ENCODE measurements at places on chromosomes 4 and X. TPM values are rescaled to one million over a fixed set of nuclear protein-coding genes. Genes with fewer than 3 reads are reported as not detected.
A peak's percentile ranks its signal among the peaks of the same experiment; 100 is the strongest.

The CYLC1 gene
- not detected for polyA plus RNA-seq

The KLHL4 gene
- polyA plus RNA-seq, result 0.51 TPM

DNA sequence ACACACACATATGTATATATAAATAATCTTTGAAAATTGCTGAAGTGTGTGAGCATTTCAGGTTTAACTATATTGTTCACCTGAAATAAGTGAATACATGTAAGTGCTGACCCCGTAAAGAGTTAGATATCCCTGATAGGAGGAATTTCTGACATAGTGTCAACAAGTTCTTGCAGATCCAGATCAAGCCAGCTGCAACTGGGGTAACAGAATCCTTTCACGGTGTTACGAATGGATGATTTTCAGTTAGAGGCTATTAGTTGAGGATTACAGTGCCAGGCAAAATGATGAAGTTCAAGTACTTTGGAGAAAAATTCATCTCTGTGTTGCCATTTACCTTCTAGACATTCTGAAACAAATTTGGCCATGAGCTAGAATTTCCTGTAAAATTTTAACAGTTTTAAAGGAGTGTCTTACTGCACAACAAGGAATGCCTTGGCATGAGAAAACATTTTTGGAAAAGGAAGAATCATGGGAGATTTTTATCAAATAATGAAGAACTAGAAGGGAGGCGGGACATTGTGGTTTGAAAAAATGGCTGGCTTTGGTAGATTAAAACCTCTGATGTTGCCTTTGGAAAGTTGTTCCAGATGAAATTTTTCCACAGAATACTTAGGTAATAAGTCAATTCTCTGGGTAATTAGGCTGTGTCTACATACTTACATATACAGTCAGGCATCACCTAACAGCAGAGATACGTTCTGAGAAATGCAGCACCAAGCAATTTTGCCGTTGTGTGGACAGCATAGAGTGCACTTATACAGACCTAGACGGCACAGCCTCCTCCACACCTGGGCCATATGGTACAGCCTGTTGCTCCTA, 84.4 kb upstream of the FAT1 start:
- DNase-seq, result no peak

DNA sequence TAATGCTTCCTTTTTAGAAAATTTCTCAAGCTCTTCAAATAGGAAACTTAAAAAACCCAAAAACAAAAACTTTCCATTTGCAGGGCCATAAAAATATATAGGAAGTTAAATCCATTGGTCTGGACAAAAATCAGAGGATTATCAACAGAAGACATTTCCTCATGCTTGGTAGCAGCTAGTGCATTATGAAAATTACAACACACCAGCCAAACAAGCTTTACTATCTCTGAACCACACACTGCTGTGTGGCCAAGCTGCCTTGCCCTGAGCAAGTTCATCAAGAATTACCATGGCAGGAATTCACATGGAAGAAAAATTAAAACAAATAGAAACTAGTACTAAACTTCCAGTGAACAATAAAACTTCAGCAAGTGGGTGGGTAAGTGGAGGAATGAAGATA, 3.6 kb downstream of the USP46 start:
- DNase-seq, result no peak

DNA sequence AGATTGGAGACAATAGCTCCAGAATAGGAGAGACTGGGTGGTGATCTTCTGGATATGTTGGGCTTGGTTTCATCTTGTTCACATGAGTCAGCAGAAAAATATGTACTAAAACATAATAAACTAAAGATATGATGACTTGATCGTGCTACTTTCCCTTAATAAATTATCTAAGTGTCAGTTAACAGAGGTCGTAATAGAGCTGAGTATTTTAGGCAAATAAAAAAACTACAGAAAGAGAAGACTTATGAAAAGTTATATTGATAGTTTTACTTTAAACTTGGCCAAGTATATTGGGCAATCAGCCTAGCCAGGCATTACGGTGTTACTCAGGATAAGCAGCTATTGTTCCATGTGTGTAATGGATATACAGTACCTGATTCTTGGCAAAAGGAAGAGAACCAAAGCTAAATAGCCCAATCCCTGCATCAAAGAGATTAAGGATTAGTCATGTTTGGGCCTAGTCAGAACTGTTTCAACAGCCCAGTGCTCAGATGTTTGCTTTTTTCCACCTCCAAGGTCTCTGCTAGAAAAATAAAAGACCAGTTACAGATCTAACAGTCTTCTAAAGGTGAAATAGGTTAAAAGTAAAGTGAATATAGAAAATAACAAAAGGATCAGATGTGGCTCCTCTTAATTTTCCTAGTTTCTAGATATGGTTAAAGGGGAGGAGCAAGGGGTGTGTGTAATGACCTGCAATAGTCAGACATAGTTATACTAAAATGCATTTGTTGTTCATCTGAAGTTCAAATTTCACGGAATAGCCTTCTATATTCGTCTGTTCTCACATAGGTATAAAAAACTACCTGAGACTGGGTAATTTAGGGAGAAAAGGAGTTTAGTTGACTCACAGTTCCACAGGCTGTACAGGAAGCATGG, 262.6 kb downstream of the ADGRL3 start:
- DNase-seq, result no peak

DNA sequence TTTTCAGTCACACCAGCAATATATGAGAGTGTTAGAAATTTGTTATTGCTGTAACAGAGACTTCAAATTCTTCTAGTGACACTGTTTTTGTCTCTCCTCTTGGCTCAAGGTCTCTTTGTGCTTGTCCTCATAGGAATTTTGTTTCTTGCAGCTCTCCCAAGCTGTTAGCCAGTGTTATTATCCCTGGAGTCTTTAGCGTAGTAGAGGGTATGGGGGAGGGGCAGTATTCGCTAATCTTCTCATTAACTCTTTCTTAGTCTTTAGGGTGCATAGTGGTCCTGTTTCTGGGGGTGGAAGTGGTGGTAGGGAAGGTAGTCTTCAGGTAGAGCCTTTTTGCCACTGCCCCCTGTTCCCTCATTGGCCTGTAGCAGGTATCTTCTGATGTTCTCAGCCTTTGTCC, 79.4 kb downstream of the JADE3 start:
- no peak for DNase-seq

The PNPLA4 gene
- 11.9 TPM for polyA plus RNA-seq

DNA sequence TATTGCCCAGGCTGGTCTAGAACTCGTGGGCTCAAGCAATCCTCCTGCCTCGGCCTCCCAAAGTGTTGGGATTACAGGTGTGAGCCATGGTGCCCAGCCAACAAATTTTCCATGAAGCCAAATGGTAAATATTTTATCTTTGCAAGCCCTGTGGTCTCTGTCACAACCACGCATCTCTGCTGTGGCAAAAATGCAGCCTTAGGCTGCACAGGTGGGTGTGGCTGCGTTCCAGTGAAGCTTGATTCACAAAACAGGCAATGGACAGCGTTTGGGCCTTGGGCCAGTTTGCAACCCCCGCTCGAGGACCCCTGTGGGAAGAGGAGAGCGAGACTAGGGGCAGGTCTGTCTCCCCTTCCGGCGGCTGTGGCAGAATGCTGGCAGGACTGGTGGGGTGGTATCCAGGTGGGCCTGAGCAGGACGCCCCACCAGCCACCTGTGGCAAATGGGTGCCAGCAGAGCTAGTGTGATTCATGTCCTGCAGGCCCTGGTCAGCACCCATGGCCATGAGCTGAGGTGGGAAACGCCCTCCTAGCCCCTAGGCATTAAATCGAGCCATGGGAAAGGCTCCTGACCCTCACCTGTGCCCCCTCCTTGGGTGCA, 19.7 kb downstream of the HTRA3 start:
- DNase-seq, result no peak

The NLRP2B gene
- polyA plus RNA-seq, result not detected

The RNF128 gene
- not detected for polyA plus RNA-seq

DNA sequence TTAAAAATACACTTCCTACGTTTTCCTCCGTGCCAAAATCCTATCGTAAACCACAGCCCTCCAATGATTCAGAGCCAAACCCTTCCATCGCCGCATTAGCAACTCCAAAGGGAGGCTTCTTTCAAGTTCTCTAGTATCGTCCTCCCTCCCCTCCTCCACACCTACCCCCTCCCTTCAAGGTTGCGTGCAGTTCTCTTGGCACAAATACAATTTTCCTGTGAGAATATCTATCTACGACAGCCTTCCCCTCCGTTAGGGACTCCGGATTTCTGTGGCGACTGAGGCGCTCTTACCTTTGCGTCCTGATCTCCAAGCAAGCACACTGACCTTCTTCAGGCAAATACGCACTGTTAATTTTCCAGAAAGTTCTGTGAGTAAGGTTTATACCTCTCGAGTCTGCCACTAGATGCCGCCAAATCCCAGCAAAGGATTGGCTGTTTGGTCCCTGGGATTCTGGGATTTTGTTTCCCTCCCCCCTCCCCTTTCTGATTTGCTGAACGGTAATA, 1.2 kb upstream of the MORF4L2 start:
- peak; percentile 41 for DNase-seq

The DNAAF6 gene
- not detected for polyA plus RNA-seq

- no peak for DNase-seq
Measured at GRCh38 chrX:131845201-131845600, 177.9 kb upstream of the STK26 start.

GRCh38 chr4:88659055-88659889, 38.4 kb downstream of the NAP1L5 start:
- DNase-seq, result peak; percentile 6

DNA sequence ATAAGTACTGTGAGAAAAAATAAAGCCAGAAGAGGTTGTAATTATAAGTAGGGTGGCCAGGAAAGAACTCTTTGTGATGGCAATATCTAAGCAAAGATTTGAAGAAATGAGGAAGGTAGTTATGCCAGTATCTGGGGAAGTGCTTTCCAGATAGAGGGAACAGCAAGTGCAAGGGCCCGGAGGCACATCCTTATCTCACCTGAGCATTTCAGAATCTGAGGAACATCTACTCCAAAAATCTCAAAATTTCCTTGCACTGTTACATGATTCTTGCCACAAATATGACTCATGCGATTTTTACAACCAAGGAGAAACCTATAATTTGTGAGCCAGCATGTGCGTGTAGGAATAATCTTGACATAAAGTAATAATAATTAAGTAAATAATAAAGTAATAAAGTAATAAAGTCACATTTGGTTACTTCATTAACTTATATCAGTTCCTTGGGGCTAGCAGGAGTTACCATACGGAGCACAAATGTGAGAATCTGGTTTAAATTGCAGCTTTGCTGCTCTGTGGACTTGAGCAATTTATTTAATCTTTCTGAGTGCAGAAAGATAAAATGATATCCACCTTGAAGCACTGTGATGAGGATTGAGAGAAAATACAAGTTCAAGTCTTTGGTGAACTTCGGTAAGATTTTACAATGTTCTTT, 105.1 kb upstream of the SLC34A2 start:
- no peak for DNase-seq

The UFSP2 gene
- polyA plus RNA-seq, result 31.9 TPM

The FRYL gene
- 57.9 TPM for polyA plus RNA-seq

The SPANXN5 gene
- polyA plus RNA-seq, result not detected

The CFAP99 gene
- polyA plus RNA-seq, result not detected

GRCh38 chrX:112997991-112998390, 157.4 kb upstream of the AMOT start:
- no peak for DNase-seq

DNA sequence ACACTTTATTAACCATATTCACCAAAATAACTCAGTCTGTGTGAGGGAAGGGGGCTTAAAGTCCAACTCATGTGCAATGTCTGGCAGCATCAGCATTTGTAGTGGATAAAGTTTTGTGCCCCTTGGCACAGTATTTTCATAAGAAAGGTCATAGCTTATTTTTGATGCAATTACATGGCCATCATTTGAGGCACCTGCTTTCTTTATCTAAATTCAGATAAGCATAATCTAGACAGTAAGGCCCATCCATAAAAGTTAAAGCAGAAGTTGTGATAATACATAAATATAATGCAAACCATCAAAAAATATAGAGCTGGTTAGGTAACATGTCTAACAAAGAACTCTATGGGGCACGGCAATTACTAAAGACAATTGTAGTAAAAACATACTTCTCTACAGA, 763.7 kb downstream of the DMD start:
- no peak for DNase-seq
